Sigmoid colon (tissue), 7 donors: ENCODE measurements at places on chromosomes 4 and X.
A peak's percentile ranks its signal among the peaks of the same experiment; 100 is the strongest.

DNA sequence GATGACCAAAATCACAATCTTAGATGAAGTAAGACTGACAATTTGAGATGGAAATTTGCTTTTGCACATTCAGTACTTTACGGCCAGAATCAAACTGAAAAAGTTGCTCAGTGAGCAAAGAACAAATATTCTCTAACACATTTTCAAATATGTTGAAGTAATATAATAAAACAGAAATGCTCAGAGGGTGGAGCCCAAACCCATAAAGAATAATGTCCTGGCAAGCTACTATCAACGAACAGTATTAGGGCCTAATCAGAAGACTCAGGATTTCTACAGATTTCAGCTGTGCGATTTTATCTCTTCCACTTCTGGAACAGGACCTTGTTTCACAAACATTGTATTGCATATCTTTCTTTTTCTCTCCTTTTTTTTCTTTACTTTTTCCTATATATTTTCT, 505.0 kb downstream of the TECRL start:
- DNase-seq: no peak

DNA sequence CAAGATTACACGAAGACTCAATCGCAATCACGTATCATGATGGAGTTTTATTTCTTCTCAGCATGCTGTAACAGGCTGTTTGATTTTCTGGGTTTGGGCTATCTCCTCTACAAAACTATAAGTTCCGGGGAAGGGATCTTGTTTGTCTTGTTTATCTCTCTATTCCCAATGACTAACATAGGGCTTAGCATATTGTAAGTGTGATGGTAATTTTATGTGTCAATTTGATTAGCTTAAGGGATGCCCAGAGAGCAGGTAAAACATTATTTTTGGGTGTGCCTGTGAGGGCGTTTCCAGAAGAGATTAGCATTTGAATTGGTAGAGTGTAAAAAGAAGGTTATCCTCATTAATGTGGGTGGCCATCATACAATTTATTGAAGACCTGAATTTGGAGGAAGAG, 32.8 kb upstream of the C1GALT1C1 start:
- no peak for DNase-seq

GRCh38 chr4:71241501-71242288, 97.1 kb upstream of the SLC4A4 start:
- no peak for DNase-seq

- DNase-seq: no peak
Measured at GRCh38 chr4:77251751-77252150, 94.7 kb downstream of the CCNG2 start.

GRCh38 chrX:150967786-150968185, 15.3 kb upstream of the HMGB3 start:
- no peak for DNase-seq

- no peak for DNase-seq
Measured at GRCh38 chr4:10506077-10506476, 48.9 kb upstream of the ZNF518B start.

GRCh38 chrX:65407157-65407626, 127.4 kb downstream of the LAS1L start:
- no peak for DNase-seq

DNA sequence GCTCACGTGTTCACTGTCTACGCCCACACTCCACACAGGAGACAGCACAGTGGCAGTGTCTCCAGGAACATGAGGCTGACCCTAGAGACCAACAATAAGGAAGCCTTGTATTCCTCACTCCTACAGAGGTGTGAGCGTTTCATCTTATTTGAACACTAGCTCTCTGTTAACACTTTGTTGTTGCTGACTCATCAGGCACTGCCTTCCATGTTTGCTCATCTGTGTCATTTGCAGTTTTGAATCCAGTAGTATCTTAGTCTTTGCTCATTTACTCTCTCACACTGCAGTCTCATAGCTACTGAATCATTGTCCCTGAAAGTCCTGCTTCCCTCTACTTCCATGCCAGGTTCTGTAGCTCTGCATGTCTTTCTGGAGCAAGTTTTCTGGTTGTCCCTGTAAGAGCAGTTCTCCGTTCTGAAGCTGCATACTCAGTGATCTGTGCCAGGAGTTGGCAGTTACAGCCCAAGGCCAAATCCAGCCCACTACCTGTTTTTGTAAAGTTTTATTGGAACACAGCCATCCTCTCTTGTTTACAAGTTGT, 80.3 kb upstream of the DCLK2 start:
- DNase-seq: no peak

DNA sequence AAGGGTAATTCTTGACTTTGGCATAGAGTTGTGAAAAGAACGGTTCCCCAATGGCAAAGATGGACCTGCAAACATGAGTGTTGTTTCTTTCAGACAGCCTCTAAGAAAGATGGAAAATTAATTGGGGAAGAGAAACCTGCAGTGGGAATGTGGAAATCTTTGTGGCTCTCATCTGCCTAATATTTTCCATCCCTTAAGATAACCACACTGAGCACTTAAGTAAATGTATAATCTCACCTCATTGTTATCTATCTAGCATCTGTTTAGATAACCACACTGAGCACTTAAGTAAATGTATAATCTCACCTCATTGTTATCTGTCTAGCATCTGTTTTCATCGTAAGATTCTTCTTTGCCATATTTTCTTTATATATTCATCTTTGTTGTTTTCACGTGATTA, 149.3 kb downstream of the NWD2 start:
- no peak for DNase-seq

DNA sequence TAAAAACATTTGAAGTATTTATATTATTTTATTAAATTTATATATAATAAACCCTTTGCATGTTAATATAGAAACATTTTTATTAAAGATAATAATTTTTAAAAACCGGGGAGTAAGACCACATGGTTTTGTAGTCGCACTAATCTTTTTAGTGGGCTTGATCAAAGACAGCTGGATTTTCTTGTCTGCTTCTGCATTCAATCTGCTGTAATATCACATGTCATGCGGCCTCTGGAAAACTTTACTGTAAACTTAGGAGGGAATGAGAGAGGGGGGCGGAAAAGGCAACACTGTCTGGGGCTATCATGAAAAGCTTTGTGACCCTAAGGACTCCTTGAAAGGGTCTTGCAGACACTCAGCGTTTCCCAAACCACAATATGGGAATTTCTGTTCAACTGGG, 62.8 kb upstream of the NLGN4X start:
- no peak for DNase-seq

- DNase-seq: no peak
Measured at GRCh38 chrX:118353081-118353850, 7.4 kb downstream of the WDR44 start.

DNA sequence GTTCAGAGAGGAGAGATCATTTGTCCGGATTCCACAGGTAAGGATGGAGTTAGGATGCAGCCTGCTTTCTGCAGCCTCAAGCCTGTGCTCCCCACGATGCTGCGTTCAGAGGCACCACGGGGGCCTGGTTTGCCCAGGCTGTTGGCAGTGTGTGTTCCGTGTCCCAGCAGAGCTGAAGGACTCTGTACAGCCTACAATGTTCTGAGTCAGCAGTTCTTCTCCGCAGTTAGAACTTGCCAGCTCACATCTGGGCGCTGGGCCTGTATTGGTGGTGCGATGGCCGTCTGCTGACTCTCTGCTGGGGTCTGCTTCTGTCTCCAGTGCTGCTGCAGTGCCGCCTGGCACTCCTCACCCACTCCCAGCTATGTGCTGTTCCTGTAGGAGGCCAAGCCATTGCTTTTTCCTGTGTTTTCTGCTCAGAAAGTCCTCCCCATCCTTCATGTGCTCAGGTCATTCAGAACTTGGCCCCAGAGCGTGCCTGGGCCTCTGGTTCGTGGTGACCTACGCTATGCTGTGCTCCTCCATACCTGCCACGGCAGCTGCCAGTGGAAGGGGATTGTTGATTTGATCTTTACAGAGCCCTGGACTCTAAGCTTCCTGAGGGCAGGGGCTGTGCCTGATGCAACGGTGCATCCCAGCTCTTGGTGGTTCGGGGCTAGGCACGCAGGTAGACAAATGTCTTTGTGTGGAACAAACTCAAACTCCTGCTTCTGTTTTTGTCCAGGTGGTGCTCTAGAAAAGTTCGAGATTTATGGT, 42.6 kb upstream of the TADA2B start:
- DNase-seq: peak; percentile 20

DNA sequence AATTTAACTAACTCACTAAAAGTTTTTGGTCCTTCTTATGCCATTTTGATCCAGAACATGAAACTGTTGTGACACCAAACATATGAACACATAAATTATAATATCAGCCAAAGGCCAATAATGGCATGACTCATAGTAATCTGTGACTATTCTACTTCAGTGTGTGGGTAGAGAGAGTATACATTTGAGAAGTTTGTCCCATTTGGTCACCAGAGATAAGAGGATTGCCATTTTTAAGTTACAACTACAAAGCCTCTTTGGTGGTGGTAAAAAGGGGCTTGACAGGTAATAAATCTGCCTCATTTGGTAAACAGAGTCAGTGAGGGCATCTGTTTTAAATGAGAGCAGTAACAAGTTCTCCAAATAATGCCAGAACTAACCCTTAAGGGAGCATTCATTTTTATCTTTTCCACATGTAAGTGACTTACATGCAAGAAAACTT, 117.9 kb downstream of the TBC1D19 start:
- DNase-seq: no peak

DNA sequence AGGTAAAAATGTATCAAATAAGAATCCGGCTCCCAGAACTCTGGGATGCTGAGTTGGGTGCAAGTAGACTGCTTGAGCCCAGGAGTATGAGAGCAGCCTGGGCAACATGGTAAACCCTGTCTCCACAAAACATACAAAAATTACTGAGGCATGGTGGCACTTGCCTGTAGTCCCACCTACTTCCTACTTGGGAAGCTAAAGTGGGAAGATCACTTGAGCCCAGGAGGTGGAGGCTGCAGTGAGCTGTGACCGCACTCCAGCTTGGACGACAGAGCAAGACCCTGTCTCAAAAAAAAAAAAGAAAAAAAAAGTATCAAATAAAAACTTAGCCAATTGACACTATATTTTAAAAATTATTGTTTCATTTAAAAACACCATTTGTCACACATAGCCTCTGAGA, 84.4 kb downstream of the FBXW7 start:
- no peak for DNase-seq

DNA sequence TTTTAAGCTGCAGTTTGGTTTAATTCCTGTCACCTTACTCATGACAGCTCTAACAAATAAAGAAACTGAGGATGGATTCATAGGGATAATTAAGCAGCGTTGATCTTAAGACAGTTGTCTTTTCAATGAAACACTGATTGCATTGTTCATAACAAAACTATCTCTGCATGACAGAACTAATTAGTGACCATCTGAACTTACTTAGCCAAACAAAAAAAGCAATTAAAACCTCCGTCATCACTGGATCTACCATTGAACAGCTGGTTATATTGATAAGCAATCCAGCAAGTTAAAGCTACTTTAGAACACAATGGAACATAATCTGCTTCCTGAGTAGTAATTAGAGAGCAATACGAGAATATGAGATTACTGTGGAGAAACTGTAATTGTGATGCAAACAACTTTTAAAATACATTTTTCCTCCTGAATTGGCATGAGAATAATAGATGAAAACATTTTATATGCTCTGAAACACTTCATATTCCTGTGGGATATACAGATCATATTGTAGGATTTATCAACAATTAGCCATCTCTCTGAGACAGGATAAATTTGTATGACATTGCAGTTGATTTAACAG, 2576.8 kb downstream of the PCDH7 start:
- no peak for DNase-seq

GRCh38 chrX:48196745-48197201, at the start of gene SSX5:
TSS of gene SSX5 (minus strand) at chrX:48196795. CDS start at chrX:48195358, 1,437 bp downstream.
- no peak for DNase-seq

GRCh38 chr4:98935633-98936032, 6.7 kb upstream of the EIF4E start:
- DNase-seq: no peak

- DNase-seq: no peak
Measured at GRCh38 chr4:35725131-35725530, 519.2 kb downstream of the ARAP2 start.

DNA sequence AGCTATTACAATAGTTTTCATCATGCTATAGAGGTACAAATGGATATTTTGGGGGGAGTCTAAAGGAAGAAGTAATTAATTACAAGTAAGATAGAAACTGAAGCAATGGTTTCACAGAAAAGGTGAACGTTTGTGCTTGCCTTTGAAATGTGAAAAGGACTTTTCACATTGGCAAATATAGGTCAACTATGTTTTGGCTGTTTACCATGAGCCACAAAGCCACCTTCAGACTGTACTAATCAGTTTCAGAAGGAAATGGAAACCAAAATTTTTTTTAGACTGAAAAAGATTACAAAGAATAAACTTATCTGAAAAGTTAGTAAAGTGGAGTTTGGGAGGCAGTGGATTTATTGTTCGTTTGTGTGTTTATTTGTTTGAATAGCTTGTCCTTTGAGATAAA, 32.1 kb downstream of the SYTL5 start:
- no peak for DNase-seq

DNA sequence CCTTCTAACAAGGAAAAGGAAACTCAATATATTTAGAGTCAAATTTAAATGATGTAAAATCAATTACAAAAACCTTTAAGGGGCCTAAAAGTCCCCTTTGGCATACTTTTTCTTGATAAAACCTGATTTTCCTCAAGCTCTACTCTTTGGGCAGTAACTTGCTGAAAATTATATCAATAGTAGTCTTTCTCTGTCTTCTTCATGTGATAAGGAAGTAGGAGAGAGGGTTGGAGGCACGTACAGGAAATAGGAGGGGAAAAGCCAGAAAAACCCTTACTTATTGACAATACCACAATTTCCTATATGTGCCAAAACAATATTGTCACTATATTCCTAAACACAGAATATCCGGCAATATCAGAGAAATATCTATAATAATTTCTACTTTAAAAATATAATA, 9.6 kb downstream of the RHOH start:
- no peak for DNase-seq

- no peak for DNase-seq
Measured at GRCh38 chr4:11049001-11049400, 364.4 kb upstream of the CLNK start.

GRCh38 chr4:105966051-105966450, 70.8 kb downstream of the NPNT start:
- DNase-seq: no peak

- no peak for DNase-seq
Measured at GRCh38 chrX:45479196-45479834, 278.6 kb upstream of the DIPK2B start.

- no peak for DNase-seq
Measured at GRCh38 chr4:124691801-124692200, 20.7 kb downstream of the ANKRD50 start.

DNA sequence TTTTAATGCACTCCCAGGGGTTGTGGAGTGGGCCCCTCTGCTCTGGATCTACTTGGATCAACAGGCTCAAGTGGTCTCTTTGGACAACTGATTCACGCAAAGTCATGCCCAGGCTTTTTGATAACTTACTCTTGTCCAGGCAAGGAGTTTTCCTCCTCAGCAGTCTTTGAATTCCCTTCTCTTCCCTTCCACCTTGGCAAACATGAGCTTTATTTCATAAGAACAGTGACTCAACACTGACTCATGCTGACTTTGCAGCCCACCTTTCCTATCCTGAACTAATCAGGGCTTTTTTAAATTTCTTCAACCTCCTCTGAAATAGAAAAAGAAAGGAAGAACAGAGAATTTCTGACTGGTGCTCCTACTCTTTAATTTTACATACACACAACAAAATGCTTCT, 132.1 kb upstream of the LDB2 start:
- DNase-seq: no peak
